ENCODE measurements at places on chromosomes 6 and 20.

DNA sequence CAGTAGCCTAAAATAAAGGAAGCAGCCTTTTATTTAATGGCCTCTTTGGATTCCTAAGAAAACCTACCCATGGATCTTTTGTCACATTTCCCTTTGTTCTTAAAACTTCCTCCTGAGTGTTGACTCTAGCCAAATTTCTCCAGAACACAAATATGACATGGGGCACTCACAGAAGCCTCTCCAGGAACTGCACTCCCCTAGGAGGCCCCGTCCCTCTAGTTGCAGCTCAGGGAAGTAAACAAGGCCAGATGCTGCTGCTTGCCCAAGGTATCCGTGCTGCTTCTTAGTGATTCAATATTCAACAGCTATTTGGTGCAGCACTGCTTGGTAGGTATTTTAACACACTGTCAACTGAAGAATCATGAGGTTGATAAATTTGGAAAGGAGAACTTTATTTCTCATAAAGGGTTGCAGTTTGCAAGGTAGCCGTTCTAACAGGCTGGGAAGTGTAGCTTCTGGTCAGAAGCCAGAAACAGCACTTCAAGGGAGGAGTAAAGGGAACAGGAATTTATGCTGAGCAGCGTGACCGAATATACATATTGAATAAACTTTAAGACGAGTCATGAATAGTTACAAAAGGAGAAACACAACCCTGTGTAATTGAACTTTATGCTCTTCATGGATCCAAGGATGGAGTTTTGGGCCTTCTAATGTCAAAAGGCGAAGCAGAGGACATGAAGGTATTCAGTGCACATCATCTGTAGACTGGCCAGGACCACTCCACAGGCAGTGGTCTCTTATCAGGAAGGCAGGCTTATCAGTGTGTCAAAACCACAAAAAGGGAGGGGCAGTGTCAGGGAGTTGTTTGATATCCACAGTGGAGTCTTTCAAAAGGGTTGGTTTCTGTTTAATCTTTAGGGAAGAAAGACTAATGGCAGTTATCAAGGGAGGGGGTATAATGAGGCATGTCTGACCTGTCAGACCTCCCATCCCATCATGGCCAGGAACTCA, 63.3 kb downstream of the CD24 start:
- no peak for DNase-seq

GRCh38 chr6:34439442-34439841, 13.6 kb upstream of the RPS10 start:
- DNase-seq = no peak

DNA sequence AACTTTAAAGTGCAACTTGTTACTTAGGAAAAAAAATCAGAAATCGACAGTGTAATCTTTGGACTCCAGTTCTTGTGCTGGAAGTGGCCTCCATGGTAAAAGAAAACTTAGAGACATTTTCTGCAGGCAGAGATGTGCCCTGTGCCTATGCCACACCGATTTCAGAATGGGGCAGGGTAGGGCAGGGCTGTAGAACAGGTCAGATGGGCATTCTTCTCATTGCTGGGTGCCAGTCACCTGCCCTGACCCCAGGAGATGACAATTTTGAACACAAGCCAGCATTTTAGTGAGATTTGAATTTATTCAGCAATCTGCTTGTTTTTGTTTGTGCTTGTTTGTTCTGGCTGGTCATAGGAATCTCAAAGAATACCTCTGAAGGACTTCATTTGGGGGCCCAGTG, 63.3 kb downstream of the SASH1 start:
- no peak for DNase-seq

- peak; percentile 66 for DNase-seq
Measured at GRCh38 chr20:45407783-45408645, at the start of gene DBNDD2. Gene DBNDD2 (plus strand): TSS chr20:45408289. CDS start chr20:45408468, 179 bp downstream.

DNA sequence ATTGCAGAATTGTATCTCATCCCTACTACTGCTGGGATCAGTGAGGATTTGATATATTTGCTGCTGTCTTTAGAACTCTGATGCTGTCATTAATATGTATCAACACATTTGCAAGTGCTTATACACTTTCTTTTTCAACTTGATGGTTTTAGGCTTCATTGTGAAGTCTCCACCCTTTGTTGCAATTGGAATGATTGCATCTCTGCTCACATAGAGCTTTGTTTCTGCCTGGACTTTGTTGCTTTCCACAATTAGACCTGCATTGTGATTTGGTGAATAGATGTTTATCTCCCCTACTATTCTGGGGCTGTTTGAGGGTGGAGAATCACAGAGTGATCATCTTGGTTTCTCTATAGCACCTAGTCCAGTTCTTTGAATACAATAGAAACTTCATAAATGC, 666.7 kb downstream of the EPM2A start:
- no peak for DNase-seq

- no peak for DNase-seq
Measured at GRCh38 chr6:100344761-100345160, 120.0 kb downstream of the SIM1 start.

DNA sequence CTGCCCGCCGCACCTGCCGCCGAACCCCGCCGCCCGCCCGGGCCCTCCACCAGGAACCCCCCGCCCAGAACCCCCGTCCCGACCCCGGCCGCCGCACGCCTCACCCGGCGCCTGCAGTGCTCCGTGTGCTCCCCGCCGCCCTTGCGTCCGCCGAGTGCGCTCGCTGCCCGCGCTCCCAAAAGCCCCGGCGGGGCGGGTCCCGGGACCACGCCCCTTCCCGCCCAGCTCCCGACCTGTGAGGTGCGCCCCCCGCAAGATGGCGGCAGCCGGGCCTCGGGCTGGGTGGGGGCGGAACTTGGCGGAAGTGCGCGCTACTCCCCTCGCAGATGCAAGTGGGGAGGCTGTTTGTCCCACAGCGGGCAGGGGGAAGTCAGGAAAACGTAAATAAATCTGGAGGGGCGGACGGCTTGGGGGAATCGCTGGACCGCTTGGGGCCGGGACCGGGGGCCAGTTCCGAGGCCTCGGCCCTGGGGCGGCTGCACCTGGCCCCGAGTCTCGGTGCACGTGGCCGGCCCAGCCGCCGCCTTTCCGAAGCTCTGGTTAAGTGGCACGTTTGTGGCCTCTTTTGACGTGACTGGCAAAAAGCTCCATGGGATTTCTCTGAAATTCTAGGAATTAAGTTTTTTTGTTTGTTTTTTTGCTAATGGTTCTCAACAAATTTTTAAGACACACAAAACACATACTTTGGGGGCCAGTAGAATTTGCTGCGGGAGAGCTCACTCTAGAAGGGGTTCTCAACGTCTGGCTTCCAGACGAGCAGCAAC, at the start of gene EZR:
TSS of gene EZR (minus strand) at position 156 of the 764 bp plus-strand sequence. CDS start 1,275 bp downstream, outside the sequence.
- peak; percentile 95 for DNase-seq

GRCh38 chr20:5991623-5992441, 41.4 kb downstream of the MCM8 start:
- peak; percentile 82 for DNase-seq

DNA sequence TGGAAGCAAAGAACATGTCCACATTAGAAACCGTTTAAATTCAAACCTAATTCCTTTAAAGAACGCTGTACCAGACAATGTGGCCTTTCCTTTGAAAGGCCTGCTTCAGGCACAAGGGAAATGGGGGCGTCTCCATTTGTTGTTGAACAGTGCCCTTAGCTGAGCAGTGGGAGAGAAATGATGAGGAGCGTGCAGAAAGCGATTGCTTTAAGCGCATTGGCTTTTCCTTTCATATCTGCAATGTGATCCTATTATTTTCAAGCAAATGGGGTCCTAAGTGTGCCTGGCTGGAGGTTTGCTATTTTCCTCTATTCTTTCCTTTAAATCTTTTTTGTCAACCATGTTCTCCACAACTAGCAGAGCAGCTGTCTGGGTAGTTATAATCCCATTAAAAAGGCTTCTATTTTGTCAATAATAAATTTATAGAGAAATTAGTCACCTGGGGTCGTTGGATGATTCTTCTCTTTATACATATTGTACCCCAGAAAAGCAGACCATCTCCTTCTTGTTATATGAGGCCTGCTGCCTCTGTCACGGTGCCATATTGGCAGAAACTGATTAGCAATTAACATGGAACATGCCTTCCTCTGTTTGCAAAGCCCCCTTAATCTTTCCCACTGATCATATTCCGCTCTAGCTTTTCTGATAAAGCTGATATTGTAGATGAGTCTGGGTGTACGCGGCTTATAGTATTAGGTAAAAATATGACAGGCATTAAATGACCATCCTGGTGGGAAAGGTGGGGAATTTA, 151.1 kb upstream of the JAG1 start:
- no peak for DNase-seq

GRCh38 chr6:149365197-149365596, 34.9 kb upstream of the SUMO4 start:
- DNase-seq = peak; percentile 46

- no peak for DNase-seq
Measured at GRCh38 chr6:86306210-86306609, 631.1 kb upstream of the HTR1E start.

DNA sequence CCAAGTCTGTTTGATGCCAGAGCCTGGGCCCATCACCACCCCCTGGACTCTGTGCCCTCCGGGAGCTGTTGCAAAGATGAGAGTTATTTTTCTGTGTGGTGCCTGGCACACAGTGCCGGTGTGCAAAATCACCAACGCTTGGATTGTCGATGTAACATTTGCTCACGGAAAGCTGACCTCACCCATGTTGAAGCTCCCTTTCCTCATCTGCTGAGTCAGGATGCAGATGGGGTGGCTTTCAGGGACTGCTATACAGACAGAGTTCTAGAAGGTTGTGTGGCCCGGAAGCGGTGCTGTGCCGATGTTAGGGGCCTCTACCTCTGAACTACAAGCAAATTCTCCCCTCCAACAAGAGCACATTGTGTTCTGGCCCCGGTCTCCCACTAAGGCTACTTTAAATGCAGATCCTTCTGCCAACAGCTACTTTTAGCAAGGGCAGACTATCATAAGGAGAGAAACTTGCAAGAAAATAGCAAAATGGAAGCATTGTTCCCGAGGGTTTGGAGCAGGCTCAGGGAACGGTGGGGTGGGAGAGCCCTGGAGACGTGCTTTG, 34.0 kb downstream of the EYA2 start:
- no peak for DNase-seq

DNA sequence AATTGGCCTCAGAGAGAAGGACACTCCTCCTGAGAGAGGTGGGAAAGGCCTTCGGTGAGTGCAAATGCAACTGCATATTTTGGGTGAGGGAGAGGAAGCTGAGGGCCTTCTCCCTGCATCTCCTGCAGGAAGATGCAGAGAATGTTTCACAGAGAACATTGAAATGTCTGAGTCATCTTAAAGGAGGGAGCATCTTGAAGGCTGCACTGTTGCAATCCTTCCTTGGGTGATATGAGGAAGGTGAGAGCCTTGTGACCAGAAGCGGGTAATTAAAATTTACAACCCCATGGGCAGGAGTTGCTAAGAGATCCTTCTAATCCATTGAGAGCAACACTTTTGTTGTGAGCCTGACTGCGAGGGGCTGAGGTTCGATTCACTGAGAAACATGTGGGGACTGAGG, 375.7 kb upstream of the MARCKS start:
- DNase-seq = no peak

DNA sequence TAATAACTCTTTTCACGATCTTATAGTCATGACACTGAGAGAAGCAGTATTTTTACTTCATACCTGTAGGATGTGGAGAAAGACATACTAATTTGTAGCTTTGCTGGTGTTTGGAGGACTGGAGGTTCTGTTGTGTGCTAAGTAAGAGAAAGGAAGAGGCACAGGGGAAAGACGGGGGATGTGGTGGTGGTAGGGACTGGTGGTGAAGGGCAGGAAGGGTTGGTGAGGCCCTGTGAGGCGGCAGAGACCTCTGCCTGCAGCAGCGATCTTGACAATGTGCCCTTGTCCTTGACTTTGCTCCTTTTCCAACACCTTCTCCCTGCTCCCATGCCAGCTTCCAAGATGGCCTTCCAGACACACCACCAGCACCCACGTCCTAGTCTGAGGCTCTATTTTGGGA, 32.6 kb upstream of the MPC1 start:
- no peak for DNase-seq

DNA sequence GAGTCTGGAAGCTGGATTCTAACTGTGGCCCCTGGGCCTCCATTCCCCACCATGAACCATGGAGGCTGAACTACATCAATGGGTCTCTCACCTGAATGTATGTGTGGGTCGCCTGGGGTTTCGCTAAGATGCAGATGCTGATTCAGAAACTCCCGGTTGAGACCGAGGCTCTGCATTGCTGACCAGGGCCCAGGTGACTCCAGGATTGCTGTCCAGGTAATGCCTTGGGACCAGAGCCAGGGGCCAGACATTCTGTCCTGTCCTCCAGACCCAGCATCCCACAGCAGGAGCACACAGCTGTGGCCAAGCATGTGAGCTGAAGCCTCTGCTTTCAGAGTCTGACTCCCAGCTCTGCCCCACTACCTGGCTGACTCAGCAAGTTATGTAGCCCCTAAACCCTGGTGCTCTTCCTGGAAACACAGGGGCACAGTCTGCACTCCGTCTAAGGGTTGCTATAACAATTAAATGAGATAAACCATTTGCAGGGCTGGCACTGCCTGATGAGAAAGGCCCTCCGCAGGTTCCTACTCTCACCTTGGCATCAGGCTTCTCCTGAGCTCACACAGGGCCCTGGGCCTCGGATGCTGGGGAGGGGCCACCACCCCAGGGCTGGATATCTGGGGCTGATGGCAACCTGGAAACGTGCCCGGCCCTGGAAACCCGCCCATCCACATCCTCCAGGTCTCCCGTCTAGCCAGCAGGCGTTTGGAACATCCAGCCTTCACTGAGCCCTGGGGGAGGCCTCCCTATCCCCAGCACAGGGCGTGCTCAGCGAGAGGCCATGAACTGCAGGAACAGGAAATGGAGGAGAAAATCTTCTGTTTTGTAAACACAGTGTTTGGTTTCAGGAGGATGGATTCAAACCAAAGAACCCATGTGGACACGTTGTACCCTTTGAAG, 175.7 kb downstream of the DLL1 start:
- peak; percentile 45 for DNase-seq

- DNase-seq = no peak
Measured at GRCh38 chr6:104472021-104472901, 387.5 kb downstream of the HACE1 start.

- DNase-seq = no peak
Measured at GRCh38 chr6:11482616-11483015, 54.9 kb upstream of the TMEM170B start.

GRCh38 chr6:2971420-2972218, at the start of gene SERPINB6:
Gene SERPINB6 (minus strand): TSS chr6:2971567. CDS start chr6:2959332, 12,235 bp downstream.
- peak; percentile 95 for DNase-seq

- no peak for DNase-seq
Measured at GRCh38 chr6:166687070-166687878, 60.2 kb upstream of the RPS6KA2 start.

DNA sequence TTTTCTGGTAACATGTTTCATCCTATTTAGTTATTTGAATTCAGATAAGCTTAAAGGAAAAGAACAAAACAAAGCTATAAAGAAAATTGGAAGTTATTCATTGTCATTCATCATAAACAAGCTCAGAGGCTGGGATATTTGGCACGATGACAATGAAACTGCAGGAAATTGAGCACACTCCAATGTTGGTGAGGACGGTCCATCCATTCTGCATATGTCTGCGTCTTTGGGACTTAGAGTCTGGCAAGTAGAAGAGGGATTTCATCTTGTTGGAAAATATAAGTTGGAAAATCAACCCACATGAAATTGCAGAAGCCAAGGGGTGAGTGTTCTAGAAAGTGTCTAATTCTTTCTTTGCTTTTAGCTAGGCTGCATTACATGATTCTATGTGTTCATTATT, 78.4 kb downstream of the HDGFL1 start:
- DNase-seq = no peak

- DNase-seq = no peak
Measured at GRCh38 chr6:836276-836853, 143.4 kb upstream of the EXOC2 start.

Data from osteoblast (primary cell).